Midbrain (tissue), 1 donor: ENCODE measurements at places on chromosomes 3 and 15.

GRCh38 chr3:161925749-161926360 lies 429.2 kb downstream of the OTOL1 start:
- DNase-seq, result no peak

GRCh38 chr3:39479701-39480414 lies 12.4 kb downstream of the MOBP start:
- DNase-seq, result no peak

- no peak for DNase-seq
Observed at GRCh38 chr3:64176461-64176996, 48.7 kb downstream of the PRICKLE2 start.

DNA sequence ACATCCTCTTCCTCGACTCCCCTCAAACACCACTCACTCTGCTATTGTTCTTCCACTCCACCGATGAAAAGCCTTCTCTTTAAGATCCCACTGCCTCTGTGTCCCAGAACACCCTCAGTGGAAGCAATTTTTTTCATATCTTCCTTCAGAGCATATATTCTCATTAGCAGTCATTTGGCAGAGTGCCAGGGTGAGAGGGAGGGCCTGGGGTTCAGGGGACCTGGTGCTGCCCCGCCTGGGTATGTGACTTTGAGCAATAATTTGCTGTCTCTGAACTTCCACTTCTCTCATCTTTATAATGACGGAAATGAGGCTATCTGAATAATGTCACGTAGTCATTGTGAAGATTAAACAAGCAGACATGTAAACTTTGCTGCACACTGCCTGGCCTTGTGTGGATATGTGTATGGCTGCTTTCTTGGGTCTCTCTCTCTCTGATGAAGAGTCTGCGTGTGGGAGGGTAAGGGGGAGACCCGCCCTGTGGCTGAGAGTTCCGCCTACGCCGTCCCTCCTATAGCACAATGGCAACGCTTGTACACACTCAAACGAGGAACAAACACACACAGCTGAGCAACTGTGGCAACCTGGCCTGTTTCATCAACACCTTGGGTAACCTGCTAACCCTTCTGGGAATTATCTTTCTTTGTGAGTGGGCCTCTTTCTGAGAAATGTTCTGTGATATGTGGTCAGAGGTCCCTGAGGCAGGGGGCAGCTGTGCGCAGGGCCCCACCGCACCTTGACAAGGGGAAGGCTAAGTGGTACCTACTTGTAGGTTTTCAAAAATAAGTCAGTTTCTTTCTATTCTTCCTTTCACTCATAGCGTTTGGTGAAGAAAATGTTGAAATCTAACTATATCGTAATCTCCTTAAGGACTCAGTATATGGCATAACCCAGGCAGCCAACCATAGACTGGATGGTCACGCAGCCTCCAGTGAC lies 369.8 kb downstream of the SV2B start:
- DNase-seq, result no peak

DNA sequence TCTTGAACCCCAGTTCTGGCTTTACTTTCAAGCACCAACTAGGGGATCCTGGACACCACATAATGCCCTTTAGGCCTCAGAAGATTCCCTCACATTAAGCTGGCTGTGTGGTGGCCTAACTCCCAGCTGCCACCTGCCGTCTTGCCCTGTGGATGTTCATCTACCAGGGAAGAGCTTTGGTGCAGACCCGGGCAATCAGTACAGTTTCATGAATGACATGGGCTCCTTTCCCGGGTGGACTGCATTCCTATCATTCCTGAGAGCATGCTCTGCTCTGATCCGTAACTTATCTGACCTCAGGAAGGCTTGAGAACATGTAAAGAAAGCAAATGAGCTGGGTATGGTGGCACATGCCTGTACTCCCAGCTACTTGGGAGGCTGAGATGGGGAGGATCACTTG lies 50.0 kb upstream of the GSK3B start:
- no peak for DNase-seq

DNA sequence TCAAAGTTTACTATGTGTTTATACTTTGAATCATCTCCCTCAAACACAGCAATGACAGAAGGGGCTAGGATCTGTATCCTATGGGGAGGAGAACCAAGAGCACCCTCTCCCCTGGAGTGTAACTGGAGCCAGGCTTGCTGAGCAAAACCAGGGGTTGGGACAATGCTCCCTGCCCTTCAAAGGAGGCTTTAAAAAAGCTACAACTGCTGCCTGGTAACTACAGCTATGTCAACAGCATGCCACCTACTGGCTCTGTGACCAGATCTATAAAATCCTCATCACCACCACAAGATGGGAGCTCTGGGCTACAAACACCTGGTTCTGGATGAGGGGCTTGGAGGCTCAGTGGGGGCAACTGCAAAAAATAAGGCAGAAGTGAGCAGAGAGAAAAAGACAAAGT lies 61.9 kb downstream of the ANO10 start:
- DNase-seq, result no peak

DNA sequence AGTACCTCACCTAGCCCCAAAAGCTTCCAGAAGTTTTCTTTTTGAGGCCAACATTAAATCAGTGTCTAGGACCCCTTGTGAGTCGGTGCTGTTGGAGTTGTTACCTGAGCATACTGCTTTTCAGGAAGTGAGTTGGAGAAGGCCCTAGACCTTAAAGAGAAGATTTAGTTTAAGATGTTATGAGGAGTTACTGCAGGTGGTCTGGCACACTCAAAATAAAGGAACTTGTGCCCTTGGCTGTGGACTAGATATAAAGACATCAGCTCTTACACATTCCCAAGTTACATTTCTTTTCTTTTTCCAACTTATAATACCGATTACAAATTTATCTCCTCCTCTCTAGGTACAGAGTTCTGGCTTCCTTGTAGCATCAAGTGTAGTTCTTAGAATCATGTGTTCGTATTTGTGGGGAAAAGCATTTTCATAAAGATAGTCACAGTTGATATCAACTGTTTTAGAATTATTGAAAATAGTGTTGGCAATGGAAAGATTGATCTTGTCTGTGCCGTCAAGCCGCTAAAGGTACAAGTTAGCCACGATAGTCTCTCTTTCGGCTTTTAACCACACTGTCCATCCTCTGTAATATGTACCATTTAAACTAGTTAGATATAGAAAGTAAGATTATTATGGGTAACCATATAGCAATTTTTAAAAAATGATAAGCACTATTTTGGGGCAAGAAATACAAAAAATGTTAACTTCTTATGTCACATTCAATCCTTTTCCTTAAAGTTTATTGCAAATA lies 8.6 kb downstream of the ZIC1 start:
- no peak for DNase-seq

GRCh38 chr15:81113861-81114291 lies 20.2 kb upstream of the CFAP161 start:
- DNase-seq, result no peak
